NCI-H524 (cell line): ENCODE measurements at places on chromosomes 13 and 19.

DNA sequence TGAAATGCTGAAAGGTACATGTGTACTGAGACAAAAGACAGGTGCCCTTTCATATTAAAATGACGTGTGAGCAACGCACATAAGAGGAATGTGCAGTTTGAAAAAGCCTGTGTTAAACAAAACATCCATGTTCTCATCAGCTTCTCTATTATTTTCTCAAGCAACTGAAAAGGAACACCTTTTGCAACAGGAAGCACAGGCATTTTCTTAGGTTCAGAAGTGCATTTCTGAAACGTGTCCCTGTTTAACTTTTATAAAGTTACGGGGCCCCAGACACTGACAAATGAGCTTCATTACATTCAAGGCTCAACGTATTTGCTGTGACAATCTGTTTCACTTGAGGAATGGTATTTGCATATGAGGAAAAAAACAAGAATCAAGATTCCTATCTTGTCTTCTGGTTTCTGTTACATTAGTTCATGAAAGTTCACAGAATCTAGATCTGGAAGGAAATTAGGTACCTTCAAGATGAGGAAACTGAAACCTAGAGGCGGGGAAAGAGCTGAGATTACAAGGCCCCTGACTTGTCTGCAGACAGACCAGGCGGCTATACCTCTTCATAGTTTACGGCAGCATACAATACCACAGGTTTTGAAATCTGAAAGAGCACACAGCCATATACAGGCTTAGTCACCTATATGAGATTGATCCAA lies 431.7 kb downstream of the KLF12 start:
- no peak for DNase-seq

- DNase-seq, result no peak
These were observed 32.6 kb downstream of the ZNF846 start for GRCh38 chr19:9735986-9736385.

GRCh38 chr13:44652168-44652567 lies 76.0 kb upstream of the TSC22D1 start:
- DNase-seq, result no peak

DNA sequence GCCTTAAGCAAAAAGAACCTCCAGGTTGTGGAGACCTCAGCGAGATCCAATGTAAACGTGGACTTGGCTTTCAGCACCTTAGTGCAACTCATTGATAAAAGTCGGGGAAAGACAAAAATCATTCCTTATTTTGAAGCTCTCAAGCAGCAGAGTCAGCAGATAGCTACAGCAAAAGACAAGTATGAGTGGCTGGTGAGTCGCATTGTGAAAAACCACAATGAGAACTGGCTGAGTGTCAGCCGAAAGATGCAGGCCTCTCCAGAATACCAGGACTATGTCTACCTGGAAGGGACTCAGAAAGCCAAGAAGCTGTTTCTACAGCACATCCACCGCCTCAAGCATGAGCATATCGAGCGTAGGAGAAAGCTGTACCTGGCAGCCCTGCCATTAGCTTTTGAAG lies 58.5 kb downstream of the ARHGAP35 start:
- DNase-seq, result no peak

DNA sequence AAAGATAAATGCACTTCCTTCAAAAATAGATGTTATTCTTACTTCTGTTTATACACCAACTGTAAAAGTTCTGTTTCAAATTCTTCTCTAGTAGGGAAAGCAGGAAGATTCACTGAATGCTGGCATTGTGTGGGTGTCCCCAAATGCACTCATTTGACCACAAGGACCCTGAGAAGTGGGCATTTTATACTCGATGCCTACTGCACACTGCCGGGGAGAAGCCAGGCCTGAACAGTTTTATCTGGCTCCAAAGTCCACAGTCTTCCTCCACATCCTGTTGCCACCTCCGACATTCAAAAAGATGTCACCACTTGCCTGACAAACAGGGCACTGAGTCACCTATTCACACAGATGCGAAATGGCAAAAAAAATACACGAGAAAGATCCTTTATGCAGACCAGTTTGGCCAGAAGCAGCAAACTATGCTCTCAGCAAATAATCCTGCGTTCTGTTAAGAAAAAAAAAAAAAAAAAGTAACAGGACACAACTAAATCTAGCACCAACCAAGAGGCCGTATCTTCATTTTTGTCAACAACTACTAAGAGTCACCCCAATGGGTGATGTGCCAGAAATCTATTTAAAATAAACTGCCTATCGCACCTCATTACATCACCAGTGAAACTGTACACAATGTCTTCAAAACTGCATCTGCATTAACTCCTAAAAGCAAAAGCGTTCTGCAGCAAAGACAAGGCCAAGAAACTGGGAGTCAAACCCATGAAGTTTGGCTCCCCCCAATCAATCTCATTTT lies 6.2 kb downstream of the ZC3H4 start:
- DNase-seq, result no peak
